ENCODE measurements at places on chromosomes 3 and 15.

DNA sequence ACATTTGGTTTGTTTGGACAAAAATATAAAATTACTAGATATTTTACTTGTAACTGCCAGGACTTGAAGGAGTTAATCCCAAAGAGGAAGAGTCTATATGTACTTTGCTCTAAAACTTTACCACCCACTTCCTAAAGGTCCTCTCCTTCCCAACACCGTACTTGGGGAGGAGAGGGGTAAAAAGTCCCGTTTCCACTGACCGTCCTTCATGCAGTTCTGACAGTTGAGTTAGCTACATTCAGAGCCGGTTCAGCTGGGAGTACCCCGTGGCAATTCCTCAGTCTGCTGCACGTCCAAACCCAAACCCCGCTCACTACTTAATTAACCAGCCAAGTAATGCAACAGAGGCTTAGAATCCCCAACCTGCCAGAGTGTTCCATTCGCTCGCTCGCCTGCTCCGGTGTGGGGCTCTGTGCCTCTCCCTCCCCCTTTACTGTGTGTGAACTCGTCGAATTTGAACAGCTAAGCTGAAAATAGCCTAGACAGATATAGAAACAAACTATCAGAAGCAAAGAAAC is 519.7 kb downstream of the FOXP1 start:
- no peak for DNase-seq

GRCh38 chr3:11735638-11736037 is 91.9 kb upstream of the VGLL4 start:
- no peak for DNase-seq

DNA sequence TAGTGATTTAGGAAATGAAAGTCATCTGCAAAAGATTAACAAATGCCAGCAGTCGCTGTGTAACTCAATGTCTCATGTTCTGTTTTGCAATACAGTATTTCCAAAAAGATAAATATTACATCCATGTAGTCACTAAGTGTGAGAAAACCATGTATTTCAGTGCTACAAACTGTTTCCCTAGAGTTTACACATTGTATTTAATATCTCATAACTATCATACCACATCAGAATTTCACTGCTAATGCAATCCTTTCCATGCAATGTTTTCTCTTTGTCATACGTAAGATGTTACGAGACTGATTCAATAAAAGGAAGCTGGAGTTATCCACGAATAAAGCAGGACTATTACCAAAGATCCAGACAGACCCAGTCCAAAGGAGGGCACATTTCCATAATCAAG is 269.4 kb downstream of the GBE1 start:
- no peak for DNase-seq

- no peak for DNase-seq
Observed at GRCh38 chr3:186915806-186916796, 14.2 kb upstream of the ST6GAL1 start.

DNA sequence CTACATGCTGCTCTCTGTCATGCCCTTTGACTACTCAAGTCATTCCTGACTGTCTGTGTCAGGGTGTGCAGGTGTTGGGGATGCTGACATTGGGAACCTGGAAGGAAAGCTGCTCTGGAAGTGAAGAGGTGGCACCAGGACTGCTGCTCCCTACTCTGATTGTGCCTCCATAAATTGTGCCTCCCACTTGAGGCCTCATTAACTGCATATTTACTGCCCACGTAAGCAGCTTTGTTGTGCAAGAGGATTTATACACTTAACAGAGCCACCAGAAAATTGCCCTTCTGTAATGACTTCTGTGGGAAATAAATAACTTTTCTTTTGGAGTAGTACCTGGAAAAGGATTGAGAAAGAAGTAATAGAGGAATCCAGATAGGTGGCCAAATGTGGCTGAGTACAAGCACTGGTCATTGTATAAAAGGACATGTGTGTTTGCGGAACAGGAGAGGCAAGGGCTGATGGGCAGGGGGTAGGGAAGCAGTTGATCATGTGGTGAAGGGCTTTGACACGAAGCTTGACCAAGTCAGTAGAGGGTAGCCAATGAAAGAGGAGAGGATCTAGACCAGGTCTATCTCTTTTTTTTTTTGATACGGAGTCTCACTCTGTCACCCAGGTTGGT is 24.8 kb downstream of the IL20RB start:
- DNase-seq = no peak

DNA sequence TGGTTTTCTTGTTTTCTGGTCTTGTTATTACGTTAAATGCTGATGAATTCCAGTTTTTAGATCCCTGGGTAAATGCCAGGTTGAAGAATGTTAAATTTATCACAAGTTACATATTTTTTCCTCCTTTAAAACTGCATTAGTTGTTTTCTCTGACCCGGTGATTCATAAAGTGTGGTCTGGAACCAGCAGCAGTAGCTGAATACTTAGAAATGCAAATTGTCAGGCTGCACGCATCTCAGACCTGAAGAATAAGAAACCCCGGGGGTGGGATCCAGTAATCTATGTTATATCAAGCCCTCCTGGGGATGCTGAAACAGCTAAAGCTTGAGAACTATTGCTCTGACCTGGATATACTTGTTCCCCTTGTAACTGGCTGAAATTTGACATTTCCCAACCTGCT is 69.1 kb downstream of the PEX5L start:
- no peak for DNase-seq

All from effector memory CD8-positive, alpha-beta T cell (primary cell).